Esophagus squamous epithelium (tissue), 5 donors: ENCODE measurements at places on chromosomes 12 and 14. TPM values are rescaled to one million over a fixed set of nuclear protein-coding genes. Genes with fewer than 3 reads are reported as not detected.
A peak's percentile ranks its signal among the peaks of the same experiment; 100 is the strongest.

DNA sequence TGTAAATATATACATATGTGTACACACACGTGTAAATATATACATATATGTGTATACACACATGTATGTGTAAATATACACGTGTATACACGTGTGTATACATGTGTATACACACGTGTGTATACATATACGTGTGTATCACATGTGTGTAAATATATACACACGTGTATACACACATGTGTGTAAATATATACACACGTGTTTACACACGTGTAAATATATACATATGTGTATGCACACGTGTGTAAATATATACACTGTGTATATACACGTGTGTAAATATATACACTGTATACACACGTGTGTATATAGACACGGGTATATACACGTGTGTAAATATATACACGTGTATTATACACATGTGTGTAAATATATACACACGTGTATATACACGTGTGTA lies 71.7 kb downstream of the RPAP3 start:
- DNase-seq, result no peak
- H3K27me3 ChIP-seq, result no peaks in the 10 kb centered on the region
- no peaks in the 10 kb centered on the region for H3K36me3 ChIP-seq
- H3K4me3 ChIP-seq, result no peak overlapping the region
- no peaks in the 10 kb centered on the region for H3K4me1 ChIP-seq

DNA sequence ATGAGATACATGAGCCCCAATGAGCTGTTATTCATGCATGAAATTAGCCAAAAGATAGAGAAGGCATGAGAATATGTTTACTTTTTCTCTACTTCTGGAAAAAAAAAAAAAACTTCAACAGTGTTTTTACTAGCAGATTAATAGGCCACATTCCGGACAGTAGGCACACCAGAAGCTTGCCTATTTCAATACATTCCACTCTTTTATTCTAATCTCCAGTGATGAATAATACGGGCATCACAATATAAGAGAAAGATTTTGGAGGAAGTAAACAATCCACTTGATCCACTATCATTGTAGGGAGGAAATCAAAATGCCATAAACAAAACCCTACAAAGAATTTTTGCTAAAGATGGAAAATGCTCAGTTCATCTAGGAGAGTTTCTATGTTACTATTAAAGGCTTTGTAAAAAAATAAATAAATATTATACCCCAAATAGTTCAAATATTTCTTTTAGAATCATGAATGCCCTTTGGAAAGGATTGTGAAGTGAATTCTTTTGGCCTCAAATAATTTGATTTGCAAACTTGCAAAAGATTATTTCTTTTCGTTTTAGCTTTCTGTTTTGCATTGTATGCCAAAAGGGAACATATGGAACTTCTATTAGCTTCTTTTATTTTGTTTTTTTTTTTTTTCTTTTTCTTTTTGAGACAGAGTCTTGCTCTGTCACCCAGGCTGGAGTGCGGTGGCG lies 232.6 kb downstream of the EPS8 start:
- no peak for DNase-seq
- no peak overlapping the region for H3K4me3 ChIP-seq
- no peaks in the 10 kb centered on the region for H3K27me3 ChIP-seq
- H3K27ac ChIP-seq, result no peak overlapping the region
- H3K36me3 ChIP-seq, result no peaks in the 10 kb centered on the region
- no peaks in the 10 kb centered on the region for H3K4me1 ChIP-seq

DNA sequence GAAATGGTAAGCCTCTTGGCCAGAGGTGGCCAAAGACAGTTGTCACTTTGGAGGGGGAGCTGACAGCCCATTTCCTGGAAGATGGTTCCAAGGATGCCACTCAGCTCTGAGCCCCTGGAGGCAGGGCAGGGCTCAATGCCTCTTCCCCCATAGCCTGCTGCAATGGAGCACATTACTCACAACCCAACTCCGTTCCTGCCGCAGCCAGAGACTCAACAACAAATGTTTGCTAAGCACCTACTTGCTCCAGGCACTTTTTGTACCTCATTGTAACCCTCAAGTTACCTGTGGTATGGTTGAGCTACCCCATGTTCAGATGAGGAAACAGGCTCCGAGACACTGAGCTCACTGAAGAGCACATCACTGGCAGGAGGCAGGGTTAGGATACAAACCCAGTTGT lies 19.5 kb downstream of the IRF2BPL start:
- H3K4me3 ChIP-seq, result no peak overlapping the region
- peaks cover 36% of the 10 kb centered on the region for H3K4me1 ChIP-seq
- H3K36me3 ChIP-seq, result no peaks in the 10 kb centered on the region
- no peak for DNase-seq
- H3K27ac ChIP-seq, result peak overlapping the region; percentile 92
- H3K27me3 ChIP-seq, result no peaks in the 10 kb centered on the region

Gene ALDH1L2
- 4.9 TPM for total RNA-seq

- peaks cover 12% of the 10 kb centered on the region for H3K36me3 ChIP-seq
- H3K4me1 ChIP-seq, result peaks cover 13% of the 10 kb centered on the region
- no peak overlapping the region for H3K4me3 ChIP-seq
- no peaks in the 10 kb centered on the region for H3K27me3 ChIP-seq
- no peak for DNase-seq
Measured at GRCh38 chr14:76808011-76808410, 4.7 kb downstream of the ANGEL1 start.

DNA sequence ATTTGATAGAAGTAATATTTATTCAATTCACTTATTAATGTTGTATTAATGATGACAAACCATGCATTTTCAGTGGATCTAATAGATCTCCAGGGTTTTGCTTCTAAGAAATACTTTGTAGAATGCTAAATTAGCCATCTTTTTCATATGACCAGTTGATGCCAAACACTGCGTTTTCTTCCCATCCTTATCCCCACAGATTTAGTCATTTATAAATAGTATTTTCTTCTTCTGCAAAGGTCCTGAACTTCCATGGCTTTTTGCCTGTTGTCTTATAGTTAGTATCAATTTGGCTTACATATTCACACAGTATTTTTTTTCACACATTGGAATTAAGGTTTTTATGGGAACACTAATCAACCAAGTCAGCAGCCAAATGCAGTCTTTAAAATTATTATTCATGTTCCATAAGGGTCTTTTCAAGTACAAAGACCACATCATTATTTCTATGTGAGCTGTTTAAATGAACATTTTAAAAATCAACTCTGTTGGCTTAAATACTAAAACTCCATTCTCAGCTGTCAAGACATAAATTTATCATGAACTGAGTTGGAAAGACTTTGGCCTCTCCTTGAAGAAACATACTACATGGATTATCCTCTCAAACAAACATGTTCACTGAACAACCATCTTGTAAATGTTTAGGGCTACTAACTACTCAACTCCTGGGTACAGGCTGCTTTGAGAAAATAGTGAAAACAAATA lies 1278.4 kb upstream of the FLRT2 start:
- no peak overlapping the region for H3K4me3 ChIP-seq
- no peaks in the 10 kb centered on the region for H3K27me3 ChIP-seq
- no peak overlapping the region for H3K27ac ChIP-seq
- no peaks in the 10 kb centered on the region for H3K4me1 ChIP-seq

GRCh38 chr14:72563676-72564075 lies 330.2 kb downstream of the DPF3 start:
- no peak overlapping the region for H3K4me3 ChIP-seq
- H3K27ac ChIP-seq, result no peak overlapping the region
- no peaks in the 10 kb centered on the region for H3K36me3 ChIP-seq
- DNase-seq, result no peak
- H3K27me3 ChIP-seq, result peaks cover 2% of the 10 kb centered on the region
- H3K4me1 ChIP-seq, result peaks cover 15% of the 10 kb centered on the region

DNA sequence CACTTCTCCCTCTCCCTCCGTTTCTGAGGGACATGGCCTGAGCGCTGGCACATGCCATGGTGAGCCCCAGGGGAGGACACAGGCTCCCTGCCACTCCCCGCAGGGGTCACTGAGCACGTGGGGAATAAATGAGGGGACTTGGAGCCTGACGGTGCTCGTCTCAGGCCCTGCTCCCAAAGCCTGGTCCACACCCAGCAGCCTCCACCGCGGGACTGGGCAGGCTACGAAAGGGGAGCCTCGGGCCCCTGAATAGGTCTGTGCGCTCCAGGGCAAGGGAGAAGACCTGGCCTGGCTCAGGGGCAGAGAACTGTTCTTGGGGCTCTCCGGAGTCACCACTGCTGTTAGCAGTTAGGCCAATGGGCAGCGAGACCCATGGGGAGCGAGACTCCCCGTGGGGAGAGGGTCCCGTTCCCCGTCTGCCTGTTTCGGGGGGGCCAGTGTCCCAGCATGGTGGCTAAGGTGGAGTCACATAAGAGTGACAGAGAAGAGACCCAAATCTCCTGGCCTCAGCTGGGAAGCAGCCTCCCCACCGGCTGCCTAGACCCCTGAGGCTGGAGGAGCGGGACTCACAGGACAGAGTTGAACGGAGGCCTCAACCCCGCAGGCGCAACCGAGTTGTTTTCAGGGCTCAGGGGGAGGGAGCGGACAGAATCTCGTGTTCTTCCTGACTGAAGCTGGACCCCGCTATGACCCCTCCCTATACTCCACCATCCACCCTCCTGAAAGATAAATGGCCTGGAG lies 329.8 kb upstream of the SFSWAP start:
- no peaks in the 10 kb centered on the region for H3K27me3 ChIP-seq
- no peak for DNase-seq
- no peaks in the 10 kb centered on the region for H3K36me3 ChIP-seq
- no peak overlapping the region for H3K4me3 ChIP-seq
- H3K27ac ChIP-seq, result no peak overlapping the region

- H3K27me3 ChIP-seq, result no peaks in the 10 kb centered on the region
- no peak for DNase-seq
- H3K36me3 ChIP-seq, result no peaks in the 10 kb centered on the region
- no peak overlapping the region for H3K4me3 ChIP-seq
Measured at GRCh38 chr14:75401361-75401760, 26.5 kb upstream of the JDP2 start.

DNA sequence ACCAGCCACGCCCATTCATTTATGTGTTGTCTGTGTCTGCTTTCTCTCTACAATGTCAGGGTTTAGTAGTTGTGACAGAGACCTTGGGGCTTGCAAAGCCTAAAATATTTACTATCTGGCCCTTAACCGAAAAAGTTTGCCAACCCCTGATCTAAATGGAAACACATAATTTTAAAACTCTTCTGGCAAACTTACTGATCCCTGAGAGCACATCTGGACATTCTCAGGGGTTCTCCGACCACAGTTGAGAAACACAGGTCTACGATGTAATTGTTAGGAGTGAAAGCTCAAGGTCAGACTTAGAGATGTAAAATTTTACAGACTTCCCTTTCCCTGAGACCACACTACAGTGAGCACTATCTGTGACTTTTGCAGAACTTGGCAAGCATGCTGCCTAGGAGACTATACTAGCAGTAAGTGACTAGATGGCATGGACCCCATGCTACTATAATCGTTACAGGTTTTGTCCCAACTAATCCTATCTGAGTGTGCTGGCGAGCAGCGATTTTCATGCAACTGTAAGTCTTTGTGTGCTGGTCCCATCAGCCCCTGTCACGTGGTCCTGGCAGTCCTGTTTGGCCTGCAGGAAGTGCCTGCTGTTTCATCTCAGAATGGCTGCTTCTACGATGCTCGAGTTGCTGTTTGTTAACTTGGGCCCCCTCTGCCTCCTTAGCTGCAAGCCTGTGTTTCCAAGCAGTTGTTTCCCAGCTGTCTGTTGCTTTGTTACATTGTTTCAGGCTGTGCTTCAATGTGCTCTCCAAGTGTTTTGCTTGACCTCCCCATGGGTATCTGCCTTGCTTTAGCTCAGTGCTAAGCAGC lies 21.6 kb downstream of the TMTC2 start:
- no peak for DNase-seq
- no peaks in the 10 kb centered on the region for H3K27me3 ChIP-seq
- peaks cover 4% of the 10 kb centered on the region for H3K4me1 ChIP-seq
- no peaks in the 10 kb centered on the region for H3K36me3 ChIP-seq
- H3K4me3 ChIP-seq, result no peak overlapping the region
- H3K27ac ChIP-seq, result no peak overlapping the region

Gene CHGA
- not detected for total RNA-seq

GRCh38 chr12:67006610-67007009 lies 262.5 kb upstream of the CAND1 start:
- H3K36me3 ChIP-seq, result no peaks in the 10 kb centered on the region
- DNase-seq, result no peak
- no peak overlapping the region for H3K27ac ChIP-seq
- H3K4me3 ChIP-seq, result no peak overlapping the region
- peaks cover 10% of the 10 kb centered on the region for H3K4me1 ChIP-seq

- peak overlapping the region; percentile 67 for H3K27ac ChIP-seq
- peaks cover 28% of the 10 kb centered on the region for H3K36me3 ChIP-seq
- no peaks in the 10 kb centered on the region for H3K27me3 ChIP-seq
- H3K4me1 ChIP-seq, result peaks cover 53% of the 10 kb centered on the region
- DNase-seq, result no peak
Measured at GRCh38 chr14:99522457-99522891, 41.3 kb downstream of the CCNK start.

Gene RERG
- total RNA-seq, result 10.8 TPM

- no peaks in the 10 kb centered on the region for H3K36me3 ChIP-seq
- H3K27me3 ChIP-seq, result no peaks in the 10 kb centered on the region
- DNase-seq, result no peak
- no peak overlapping the region for H3K4me3 ChIP-seq
- H3K4me1 ChIP-seq, result no peaks in the 10 kb centered on the region
- no peak overlapping the region for H3K27ac ChIP-seq
Measured at GRCh38 chr14:88245321-88245720, 77.7 kb downstream of the KCNK10 start.

Gene NEUROD4
- total RNA-seq, result not detected

- no peaks in the 10 kb centered on the region for H3K27me3 ChIP-seq
- no peak overlapping the region for H3K4me3 ChIP-seq
- no peaks in the 10 kb centered on the region for H3K36me3 ChIP-seq
- no peak overlapping the region for H3K27ac ChIP-seq
Measured at GRCh38 chr14:83798421-83798820, 1731.5 kb upstream of the FLRT2 start.

DNA sequence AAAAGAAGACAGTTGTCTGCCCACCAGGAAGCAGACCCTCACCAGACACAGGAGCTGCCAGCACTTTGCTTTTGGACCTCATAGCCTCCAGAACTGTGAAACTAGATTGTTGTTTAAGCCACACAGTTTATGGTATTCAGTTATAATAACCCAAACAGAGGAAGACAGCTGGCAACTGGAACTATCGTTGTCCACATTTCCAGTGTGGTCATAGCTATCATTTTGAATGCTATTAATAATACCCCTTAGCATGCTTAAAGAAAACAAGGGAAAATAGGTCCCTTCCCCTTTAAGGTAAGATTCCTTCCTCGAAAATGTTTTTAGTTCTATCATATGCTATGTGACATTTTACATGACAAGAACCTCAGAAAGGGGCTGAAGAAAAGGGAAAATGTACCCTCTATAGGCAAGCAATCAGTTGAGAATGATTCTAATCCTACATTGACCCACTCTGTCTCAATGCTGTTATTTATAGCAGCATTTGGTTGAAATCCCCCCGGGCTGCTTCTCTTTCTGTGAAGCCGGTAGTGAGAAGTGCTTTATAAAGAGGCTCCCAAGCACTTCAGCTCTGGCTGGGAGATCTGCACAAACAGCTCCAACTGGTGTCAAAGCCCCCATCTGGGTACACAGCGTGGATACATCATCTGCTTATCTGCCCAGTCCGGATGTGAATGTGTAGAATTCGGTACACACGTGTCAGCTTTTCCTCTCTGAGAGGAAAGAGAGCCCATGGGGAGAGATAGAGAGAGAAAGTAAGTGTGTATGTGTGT lies 221.2 kb upstream of the FLRT2 start:
- DNase-seq, result no peak
- no peaks in the 10 kb centered on the region for H3K36me3 ChIP-seq
- H3K27me3 ChIP-seq, result no peaks in the 10 kb centered on the region
- no peaks in the 10 kb centered on the region for H3K4me1 ChIP-seq
- H3K27ac ChIP-seq, result no peak overlapping the region
- H3K4me3 ChIP-seq, result no peak overlapping the region

Gene KLHDC2
- total RNA-seq, result 47.5 TPM

Gene TBC1D30
- total RNA-seq, result 8.0 TPM

Gene ZC3H14
- 42.1 TPM for total RNA-seq

GRCh38 chr14:80202888-80203562 lies 8.3 kb downstream of the DIO2 start:
- H3K27me3 ChIP-seq, result no peaks in the 10 kb centered on the region
- no peak for DNase-seq
- H3K4me3 ChIP-seq, result no peak overlapping the region
- peaks cover 3% of the 10 kb centered on the region for H3K4me1 ChIP-seq

Gene PAH
- not detected for total RNA-seq
